Brain microvascular endothelial cell (primary cell): ENCODE measurements at places on chromosomes 13 and 19.

DNA sequence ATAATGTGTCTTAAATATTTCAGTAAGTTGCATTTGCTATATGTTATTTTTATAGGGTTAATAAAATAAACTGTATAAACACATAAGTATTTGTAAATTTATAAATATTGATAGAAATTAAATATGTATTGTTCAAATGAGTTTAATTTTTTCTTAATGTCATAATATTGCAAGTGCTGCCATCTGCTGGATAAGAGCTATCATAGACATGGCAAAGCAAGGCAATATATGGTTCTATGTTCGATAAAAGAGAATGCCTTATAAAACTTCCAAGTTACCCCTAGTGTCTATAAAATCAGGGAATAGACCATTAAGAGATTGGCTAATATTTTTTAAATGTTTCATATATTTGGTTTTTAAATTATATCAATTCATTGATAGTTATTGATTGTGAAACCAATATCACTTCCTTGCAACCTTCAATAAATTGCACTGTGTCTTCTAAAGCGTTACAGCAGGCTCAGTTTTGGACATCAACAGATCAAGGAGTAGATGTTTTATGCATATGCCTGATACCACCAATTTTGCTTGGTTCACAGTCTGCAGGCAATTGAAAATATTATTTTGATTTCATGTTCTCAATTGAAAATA, 29.0 kb upstream of the SLITRK6 start:
- peak; percentile 6 for DNase-seq

DNA sequence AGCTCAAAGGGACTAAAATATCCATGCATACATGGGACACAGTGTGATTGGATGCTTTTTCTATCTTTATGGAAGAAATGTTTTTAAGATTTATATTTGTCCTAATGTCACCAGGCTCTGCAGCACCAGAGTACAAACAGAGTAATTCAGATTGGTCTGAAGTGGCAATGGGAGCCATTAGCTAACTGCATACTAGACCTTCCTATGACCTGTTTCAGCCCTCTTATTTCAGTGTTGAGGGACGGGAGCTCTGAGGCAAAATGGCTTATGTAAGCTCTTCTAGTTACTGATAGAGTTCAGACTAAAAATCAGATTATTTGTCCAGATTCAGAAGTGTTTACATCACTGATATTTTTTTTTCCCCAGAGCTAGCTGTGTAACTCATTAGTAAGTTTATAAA, 4.9 kb downstream of the SLAIN1 start:
- DNase-seq = no peak

DNA sequence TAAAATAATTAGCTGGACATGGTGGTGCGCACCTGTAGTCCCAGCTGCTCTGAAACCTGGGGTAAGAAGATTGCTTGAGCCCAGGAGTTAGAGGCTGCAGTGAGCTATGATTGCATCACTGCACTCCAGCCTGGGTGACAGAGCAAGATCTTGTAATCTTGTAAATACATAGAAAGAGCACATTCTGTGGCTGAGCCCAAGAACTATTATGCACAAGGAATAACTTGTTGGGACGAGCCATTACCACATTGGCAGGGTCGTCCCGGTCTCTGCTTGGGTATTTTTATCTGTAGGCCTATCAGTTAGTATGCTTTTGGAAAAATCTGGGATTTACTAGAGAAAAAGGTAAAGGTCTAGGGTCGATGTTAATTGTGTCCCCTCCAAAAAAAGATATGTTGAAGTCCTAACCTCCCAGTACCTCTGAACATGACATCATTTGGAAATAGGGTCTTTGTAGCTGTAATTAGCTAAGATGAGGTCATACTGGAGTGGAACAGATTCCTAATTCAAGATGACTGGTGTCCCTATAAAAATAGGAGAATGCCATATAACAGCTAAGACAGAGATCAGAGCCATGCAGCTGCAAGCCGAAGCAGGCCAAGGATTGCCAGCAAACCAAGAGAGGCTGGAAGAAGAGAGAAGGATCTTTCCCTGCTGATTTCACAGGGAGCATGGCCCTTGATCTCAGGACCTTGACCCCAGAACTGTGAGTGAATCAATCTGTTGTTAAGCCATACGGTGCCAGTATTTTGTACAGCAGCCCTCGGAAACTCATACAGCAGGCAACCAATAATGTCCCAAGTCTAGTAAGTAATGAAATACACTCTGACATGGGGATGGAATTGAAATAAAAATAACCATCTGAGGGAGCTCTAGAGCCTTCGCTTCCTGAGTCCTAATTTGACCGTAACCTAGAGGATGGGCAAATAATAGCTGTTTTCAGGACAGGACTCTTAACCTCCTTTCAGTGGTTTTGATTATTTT, 77.0 kb downstream of the TM9SF2 start:
- DNase-seq = no peak

- no peak for DNase-seq
These were observed 7.3 kb downstream of the ADPRHL1 start for GRCh38 chr13:113445791-113446487.

DNA sequence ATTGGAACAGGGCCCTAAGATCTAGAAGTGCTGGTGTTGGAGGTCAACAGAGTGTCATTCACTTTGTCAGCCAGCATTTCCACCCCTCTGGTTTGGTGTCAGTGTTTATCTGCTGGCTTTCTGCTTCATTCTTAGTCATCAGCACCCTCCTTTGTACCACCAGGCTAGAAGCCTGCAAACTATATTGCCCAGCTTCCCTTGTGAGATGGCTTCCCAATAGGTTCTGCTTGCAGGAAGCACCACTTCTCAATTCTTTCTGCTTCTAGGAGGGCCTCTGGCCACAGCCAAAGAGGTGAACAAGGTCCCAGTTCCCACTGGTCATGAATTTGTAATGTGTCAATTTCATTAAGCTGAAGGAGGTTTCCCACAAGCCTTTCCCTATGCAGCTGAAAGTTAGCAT, 36.4 kb upstream of the CALM3 start:
- DNase-seq = no peak
